ENCODE measurements at places on chromosomes 3 and 15.

GRCh38 chr3:138845771-138846173 lies 11.0 kb upstream of the PIK3CB start:
- DNase-seq: no peak

DNA sequence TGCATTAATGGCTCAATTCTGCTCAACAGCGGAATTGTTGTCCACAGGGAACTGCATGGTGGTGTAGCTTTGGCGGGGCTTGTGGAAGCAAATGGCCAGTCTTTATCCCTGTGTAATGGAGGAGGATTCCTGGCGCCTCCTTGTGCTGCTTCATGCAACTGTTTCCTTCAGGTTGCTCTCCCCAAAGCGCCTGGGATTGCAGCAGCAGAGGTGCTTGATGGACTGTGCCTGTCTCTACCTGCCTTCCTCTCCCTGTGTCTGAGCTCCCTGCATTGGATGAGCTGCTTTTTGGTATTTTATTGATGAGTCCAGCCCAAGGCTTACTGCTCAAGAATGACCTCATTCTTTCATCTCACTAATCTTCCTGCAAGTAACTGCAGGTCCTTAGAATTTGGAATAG lies 72.9 kb upstream of the NDN start:
- DNase-seq: no peak

GRCh38 chr3:159795681-159796175 lies 192.9 kb upstream of the IL12A start:
- no peak for DNase-seq

- DNase-seq: peak; percentile 24
These were observed 75.7 kb upstream of the GADL1 start for GRCh38 chr3:30970183-30970582.

DNA sequence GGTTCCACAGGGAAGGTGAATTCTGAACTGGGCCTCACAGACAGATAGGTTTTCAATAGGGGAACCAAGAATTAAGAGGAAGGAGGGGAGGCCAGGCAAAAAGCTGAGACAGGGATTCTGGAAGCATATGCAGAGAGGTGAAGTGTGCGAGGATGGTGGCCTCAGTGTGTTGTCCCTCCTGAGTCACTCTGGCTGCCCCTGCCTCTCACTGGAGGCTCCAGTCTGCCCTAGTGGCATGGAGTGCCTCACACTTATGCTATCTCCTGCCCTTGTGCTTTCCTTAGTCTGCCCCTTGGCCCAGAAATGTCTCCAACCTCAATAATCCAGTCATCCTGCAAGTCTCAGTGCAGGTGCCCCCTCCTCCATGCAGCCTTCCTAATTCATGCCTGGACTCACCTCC lies 32.2 kb upstream of the RBP1 start:
- DNase-seq: no peak

DNA sequence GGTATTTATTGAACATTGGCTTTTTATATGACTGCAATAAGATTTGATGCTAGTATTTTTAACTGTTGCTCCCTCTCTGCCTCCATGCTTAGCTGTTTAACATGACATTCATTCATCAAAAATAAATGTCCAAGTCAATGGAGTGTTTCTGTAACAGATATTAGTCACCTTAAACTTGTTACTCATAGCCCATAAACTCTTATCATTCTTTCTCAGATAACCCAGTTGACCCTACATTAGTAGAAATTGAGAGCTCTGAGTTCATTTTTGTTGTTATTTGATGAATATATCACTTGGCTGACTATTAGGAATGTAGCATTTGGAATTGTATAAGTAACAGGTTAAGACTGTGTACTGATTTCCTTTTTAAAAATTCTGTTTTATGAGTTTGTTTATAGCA lies 201.1 kb downstream of the UBE2E2 start:
- peak; percentile 23 for DNase-seq

DNA sequence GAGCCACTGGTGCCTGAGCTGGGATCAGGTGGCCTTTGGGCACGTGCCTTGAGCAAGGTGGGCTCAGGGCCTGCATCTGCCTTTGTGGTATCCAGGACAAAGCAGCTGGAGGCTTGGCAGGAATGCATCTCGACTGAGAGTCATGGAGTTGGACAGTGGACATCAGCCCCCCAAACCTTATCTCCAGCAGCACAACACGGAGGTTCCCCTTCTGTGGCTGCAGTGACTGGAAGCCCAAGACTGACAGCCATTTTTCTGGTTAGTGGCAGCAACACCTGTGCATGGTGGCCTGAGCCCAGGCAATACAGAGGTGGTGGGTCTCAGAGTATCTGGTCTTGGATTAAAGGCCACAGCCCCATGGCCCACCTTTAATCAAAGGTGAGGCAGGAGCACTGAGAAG lies 27.8 kb upstream of the TSEN2 start:
- no peak for DNase-seq

GRCh38 chr3:12194669-12195161 lies 36.0 kb upstream of the TIMP4 start:
- peak; percentile 85 for DNase-seq

GRCh38 chr15:65638109-65638508 lies 16.4 kb downstream of the SLC24A1 start:
- DNase-seq: no peak

DNA sequence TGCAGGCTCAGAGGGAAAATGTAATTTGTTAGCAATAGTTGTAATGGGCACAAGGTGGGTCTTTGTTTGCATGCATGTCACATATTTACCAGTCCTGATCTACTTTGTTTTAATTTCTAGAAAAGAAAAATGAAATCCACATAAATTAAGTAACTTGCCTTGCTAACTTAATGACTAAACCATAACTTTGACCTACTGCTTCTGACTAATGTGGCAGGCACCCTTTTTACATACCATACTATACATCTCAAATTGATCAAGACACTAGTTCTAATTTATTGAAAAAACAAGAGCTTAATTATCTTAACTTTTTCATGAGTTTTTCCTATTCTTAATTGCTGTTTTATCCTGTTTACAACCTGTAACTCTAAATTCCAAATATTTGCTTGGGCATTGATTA lies 93.2 kb downstream of the ATP11B start:
- DNase-seq: no peak

GRCh38 chr15:57333487-57333886 lies 42.8 kb upstream of the CGNL1 start:
- DNase-seq: peak; percentile 60

DNA sequence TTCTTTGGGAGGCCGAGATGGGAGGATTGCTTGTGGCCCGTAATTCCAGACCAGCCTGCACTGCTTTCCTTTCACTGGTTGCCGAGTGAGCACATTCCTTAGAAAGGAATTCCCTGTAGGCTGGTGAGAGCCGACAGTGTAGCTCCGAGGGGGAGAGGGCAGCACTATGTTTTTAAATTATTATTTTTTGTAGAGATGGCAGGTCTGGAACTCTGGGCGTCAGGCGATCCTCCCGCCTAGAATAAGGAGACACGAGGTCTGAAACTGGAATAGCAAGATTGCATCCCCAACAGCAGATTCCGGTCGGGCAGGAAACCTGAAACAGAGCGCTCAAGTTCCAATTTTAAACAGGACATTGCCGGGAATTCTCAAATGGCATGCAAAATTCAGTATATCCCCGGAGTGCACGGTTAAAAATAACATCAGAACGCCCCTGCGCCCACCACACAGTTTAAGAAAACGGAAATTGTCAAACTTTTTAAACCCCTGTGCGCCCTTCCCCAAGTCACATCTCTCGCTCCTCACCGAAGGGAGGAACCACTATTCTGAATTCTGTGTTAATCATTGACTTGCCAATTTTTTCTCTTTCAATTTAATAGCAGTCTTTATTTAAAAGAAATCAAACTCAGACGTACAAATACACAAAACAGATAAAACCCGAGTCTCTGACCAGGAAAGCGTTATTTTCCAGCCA lies 643 bp upstream of the RNU5B-1 start:
- DNase-seq: peak; percentile 47

DNA sequence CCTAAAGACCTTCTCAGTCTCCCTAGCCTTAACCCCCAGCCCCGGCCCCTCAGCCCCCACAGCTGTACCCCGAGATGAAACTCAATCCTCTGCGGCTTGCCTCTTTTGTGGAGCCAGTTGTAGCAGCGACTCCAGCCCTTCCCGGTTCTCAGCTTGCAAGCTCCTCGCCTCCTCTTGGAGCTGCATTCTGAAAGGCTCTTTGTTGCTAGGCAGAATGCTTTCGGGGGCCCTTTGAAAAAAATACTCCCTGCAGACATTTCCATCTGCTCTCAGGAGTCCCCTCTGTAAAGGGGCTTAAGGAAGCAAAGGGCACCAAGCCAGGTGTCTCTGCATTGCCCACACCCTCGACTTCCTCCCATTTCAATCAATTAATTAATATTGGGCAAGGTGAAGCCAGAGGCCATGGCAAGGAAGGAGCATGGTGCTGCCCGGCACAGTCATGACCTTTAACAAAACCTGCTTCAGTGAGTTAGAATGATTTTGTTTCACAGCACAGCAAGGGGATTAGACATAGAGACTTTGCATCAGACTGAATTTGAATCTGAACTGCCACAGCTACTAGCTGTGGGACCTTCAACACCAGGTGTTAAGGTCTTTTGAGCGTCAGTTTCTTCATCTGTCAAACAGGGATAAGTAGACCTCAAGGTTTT lies 65.5 kb downstream of the SRGAP3 start:
- DNase-seq: no peak

DNA sequence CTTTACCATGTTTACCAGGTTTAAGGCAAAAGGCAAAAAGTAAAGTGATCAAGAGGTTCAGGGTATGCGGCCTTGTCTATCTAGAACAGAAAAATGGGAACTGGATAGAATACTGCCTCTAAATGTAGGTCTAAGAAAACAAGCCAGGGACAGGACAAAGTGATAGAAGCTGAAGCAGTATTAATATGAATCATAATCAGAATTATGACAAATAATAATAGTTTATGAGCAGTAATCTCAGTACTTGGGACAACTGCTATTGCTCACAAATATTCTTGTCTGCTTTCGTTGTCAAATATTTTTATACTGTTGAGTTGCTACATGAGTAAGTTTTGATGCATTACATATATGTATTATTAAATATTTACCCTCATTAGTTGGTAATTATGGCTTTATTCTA lies 356.9 kb upstream of the RBMS3 start:
- no peak for DNase-seq

- peak; percentile 3 for DNase-seq
These were observed 336.0 kb upstream of the KCNH8 start for GRCh38 chr3:18812316-18812715.

- DNase-seq: no peak
These were observed 83.1 kb upstream of the FNDC3B start for GRCh38 chr3:171956181-171956683.

DNA sequence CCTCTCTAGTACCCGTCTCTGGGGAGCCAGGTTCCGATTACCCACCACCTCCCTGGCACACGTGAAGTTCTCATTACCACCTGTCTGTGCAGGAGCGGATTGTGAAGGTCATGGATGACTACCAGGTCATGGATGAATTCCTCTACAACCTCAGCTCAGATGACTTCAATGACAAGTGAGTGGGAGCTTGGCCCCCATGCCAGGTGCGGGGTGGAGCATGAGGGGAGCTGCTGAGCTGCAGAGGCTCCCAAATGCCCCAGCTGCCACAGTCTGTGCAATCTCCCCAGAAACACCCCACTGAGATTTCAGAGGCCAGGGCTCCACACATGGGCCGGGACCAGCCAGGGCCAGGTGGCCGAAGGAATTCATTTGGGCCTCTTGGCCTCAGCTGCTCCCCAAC lies 34.3 kb downstream of the DNAH1 start:
- no peak for DNase-seq

- DNase-seq: no peak
These were observed 10.6 kb downstream of the ARHGEF26 start for GRCh38 chr3:154131830-154132229.

Measured in ACHN (cell line).